ENCODE measurements at places on chromosomes 7 and 10.

GRCh38 chr10:114395366-114396022, 8.8 kb downstream of the AFAP1L2 start:
- no peak for DNase-seq

DNA sequence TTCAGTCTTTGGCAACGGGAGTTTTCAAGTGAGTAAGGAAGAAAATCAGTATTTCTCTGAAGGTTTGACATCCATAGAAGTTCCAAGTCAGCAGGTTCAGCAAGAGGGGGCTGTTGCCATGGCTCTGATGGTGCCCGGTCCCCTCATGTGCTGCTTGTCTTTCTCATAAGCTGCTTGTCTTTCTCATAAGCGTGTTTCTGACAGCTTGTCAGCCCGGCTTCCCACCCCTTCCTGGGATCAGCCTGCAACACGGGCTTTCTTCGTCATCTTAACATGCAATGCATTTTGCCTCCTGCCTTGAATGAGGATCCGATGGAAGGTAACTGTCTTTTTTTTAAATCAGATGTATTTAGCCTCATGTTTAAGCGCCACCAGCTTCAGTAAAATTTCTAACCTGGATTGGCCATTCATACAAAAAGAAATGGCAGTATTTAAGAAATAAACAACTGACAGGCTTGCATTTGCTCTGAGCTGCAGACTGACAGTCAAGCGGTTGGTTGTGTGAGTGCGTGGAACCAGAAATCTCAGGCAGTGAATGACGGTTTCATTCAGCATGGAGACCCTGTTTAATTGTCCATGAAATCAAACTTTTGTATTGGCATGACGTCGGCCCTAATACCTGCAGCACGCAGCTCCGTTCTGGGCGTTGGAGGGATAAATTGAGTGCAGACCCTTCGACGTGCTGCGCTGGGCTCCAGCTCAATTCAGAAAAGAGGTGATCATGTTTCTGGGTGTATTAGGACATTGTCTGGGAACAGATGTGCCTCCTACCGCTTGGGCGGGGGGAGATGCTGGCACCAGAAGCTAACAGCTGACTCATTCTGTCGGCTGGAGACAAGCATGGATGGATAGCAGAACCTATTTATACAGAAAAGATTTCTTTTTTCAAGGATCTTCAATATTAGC, 454.7 kb upstream of the FOXK1 start:
- DNase-seq: peak; percentile 27

DNA sequence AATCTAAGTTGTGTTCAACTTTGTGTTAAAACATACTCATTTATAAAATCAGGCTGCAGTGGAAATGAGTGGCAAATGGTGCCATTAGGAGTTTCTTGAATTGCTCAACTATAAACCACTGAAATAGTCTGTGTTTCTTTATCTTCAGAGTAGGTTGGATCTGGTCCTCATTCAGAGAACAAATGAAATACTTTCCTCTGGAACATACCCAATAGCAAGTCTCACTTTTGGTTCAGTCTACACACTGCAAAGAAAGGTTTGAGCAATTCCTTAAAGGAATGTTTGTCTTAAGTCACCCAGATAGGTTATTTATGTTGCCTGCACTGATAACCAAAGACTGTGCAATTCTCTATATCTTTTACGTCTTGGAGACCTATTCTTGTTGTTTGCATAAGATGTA, 62.5 kb downstream of the ABCB4 start:
- DNase-seq: no peak

DNA sequence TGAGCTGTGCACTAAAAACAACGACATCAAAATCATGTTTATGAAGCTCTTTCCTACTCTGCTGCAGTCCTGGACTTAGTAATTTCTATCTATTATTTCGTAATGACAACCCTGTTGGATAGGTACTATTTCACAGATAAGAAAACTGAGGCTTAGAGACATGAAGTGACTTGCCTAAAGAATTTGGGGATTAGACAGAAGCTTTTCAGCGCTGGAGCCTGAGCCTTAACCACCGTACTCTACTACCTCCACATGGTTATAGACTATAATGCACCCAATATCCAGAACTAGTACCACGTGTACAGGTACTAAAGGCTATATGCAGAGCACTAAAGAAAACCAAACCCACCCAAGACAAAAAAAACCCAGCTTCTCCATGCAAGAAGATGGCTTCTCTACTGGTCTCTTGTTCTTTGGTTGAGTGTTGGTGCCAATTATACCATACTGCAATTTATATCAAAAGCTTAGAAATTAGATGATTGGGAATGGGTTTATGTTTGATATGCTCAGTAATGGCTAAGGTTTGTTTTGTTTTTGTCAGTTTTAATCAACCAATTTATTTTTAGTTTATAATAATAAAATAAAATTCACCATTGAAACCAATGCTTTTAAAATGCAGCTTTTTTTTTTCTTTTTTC, 6.5 kb upstream of the SNX10 start:
- DNase-seq: no peak

DNA sequence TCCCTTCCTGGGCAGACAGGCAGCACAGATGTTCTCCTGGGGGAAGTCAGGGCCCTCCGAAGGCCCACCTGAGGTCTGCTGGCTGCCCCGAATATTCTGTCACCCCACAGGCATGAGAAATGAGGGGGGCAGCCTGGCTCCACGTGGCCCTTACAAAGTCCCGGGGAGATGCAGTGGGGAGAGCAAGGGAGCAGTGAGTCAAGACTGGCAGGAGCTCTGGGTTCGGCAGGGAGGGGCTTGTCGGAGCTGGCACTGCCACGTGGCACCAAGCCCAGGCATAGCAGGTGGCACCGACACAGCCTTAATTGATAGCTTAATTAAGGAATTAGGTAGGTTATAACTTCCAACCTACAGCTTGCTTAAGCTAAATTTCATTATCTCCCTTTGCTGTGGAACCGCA, 163.9 kb downstream of the USP6NL start:
- no peak for DNase-seq

DNA sequence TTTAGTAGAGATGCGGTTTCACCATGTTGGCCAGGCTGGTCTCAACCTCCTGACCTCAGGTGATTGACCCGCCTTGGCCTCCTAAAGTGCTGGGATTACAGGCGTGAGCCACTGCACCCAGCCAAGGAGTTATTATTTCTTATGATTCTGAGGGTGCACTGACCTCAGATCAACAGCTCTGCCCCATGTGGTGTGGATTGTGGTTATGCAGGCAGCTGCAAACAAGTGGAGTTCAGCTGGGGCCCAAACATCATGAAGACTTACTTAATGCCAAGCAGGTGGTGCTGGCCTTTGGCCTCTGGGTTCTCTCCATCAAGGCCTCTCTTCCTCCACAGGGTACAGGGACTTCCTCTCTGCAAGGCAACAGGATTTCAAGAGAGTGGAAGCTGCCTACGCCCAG, 45.1 kb upstream of the OPTN start:
- DNase-seq: no peak

DNA sequence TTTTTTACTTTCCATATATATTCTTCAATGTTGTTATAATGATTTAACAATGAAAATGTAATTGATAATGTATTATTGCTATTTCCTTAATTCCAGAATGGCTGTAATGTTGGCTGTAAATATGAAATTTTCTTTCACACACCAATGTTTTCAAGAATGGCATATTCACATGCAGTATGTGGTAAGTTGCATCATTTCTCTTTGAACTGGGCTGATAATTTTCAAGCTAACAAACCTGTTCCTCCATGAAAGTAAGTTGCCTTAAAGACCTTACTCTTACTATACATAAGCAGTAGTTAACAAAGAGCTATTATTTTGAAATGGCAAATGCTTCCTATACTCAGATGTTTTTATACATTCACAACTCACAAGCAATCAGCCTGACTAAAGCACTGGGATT, 154.5 kb downstream of the TMEM168 start:
- DNase-seq: no peak

- DNase-seq: no peak
Observed at GRCh38 chr10:105210546-105210945, 569.5 kb downstream of the SORCS3 start.

DNA sequence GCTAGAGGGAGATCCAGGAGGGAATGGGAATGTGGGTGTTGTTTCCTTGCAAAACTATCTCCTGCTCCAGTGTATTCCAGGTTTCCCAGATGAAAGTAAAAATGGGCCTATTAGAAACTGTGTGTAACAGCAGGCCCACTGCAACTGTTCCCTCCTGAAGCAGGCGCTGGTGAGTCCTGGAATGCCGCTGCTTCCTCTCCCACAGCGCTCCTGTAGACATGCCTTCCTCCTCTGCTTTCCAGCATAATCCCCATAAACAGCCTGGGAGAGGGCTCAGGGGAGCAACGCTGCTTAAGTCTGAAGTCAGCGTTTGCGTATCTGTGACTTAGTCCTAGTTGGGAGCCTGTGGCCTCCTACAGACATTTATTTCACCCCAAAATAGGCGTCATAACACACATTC, 551.0 kb upstream of the FOXK1 start:
- no peak for DNase-seq

DNA sequence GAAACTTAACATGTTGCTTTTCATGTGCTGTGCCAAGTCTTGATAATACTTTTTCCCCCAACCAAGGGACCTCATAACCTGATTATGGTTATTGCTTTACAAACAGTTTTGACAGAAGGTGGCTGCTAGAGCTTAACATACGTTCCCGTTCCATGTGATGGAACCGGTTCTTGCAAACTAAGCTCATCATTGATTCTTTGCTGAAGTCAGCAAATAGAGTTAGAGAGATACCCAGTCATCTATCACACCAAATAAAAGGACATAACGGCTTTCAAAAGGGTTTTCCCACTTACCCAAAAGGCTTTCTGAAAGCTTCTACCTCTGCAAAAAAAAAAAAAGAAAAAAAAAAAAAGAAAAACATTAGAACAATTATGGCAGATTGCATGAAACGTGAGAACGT, 230.3 kb upstream of the MDFIC start:
- no peak for DNase-seq

GRCh38 chr10:131210181-131210580, 101.3 kb downstream of the TCERG1L start:
- no peak for DNase-seq

DNA sequence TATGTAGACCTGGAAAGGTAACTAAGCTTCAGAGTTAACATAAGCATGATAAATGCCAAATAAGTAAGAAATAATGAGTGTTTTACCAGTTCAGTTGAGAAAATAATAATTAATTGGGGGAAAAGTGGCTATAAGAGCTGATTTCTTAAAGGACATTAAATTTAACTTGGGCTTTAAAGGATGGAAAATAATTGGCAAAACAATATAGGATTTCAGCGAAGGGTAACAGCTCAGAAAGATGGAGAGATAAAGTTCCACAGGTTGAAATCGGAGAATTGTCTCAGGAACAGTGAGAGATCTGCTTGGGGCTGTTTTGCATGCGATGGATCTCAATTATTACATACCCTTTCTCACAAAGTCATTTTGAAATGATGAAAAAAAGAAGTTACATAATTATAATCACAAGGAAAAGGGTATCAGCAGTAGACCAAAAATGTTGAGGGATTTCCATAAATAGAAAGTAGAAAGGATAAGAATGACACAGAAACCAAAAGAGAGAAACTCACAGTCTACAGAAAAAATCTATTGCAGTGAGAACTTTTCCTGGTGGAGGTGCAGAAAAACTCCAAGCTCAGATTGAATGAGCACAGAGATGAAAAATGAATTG, 40.1 kb upstream of the ITGB8 start:
- no peak for DNase-seq

DNA sequence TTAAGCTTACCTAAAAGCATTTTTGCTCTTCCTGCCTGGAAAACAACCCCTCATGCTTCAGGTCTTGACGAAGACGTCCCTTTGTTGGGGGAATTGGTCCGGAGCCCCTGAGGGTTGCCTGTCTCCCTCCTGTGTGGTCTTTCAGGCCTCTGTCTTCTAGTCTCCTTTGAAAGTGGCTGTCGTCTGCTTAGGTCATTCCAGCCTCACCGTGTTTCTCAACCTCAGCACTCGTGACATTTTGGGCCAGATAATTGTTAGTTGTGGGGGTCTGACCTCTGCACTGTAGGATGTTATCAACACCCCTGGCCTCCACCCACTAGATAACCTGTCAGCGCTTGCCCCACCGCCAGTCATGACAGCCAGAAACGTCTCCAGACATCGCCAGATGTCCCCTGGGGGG, 219.1 kb downstream of the TCF7L2 start:
- DNase-seq: no peak

DNA sequence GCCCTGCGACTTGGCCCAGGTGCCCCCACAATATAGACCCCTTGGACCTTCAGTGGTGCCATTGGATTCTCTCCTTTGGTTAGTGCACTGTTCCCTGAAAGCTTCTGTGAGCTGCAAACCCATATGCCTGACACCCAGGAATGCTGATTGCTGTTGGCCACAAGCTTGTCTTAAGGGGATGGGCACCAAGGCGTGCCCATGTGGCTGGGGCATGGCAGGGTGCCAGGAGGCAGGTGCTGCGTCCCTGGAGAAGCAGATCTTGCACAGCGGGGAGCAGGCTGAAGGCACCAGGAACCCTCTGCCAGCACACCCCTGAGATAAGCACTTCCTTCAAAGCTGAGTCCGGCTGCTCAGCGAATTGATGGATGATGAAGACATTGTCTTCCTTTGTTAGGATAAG, 411.8 kb downstream of the SDK1 start:
- no peak for DNase-seq

GRCh38 chr10:3186368-3186767, 13.8 kb upstream of the PITRM1 start:
- DNase-seq: no peak

- no peak for DNase-seq
Observed at GRCh38 chr7:117114272-117114671, 161.0 kb downstream of the ST7 start.

DNA sequence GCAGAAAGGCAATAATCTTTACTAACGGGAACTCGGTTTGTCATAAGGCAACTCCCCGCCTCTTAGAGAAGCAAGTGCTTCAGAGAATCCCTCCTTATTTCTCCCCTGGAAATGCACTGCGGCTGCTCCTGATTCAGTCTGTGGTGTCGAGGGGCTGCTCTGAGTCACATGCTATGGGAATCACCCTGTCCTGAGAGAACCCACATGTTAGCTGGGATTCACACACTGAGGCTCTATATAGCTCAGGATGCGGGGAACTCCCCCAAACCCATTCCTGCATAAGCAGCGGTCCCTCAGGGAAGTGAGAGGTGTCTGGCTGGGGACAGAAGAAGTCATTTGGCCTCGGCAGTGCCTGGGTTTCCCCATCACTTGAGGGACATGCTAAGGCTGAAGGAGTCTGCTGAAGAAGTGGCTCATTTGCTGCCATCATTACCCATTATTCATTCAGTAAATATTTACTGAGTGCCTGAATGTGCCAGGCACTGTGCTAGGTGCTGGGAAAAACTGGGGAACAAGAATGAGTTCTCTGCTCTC, 87.5 kb downstream of the ATXN7L1 start:
- DNase-seq: no peak

- DNase-seq: no peak
Observed at GRCh38 chr10:74104996-74105395, 45.6 kb downstream of the AP3M1 start.

All from NCI-H1092 (cell line).